ENCODE measurements at places on chromosomes 4 and X.

- DNase-seq: no peak
Observed at GRCh38 chrX:1601051-1601767, 9.8 kb downstream of the AKAP17A start.

DNA sequence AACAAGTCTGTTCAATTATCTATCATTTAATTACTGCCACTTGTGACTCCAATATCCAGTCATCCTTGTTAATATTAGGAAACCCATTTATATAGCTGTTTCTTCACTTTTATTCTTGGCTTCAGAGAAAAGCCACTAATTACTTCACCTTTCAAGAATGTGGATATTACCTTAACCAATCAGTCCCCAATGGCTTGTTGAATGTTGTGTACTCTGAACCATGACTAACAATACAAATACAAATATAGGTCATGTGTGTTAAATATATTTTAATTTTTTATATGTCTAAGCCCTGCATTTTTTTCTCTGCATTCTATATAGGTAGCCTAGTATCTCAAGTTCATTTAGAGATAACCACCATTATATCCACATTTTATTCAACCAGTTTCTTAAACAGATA is 1513.4 kb upstream of the AGA start:
- no peak for DNase-seq

DNA sequence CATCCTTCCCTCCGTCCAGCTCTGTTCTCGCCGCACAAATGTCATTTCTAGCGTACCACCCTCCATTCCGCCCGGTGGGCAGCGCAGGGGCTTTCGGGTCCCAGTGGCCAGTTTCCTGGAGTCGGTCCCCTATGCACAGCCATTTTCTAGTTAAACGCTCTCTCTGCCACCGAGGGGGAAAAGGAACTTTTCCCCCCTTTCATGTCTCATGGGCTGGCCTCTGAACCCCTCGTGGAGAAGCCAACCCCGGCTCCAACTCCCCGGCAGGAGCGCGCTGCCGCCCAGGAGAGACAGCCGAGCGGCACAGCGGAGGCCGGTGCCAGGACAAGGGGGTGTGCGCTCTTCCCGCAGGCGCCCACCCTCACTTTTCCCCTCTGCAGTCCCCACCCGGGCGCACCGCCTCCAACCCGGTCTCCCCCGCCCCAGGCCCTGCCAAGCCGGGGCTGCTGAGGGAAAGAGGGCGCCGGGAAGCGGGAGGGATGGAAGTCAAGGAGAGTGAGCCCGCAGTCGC is 662 bp downstream of the APBB2 start:
- DNase-seq: peak; percentile 68

- no peak for DNase-seq
Observed at GRCh38 chr4:92241094-92241493, 62.7 kb upstream of the GRID2 start.

DNA sequence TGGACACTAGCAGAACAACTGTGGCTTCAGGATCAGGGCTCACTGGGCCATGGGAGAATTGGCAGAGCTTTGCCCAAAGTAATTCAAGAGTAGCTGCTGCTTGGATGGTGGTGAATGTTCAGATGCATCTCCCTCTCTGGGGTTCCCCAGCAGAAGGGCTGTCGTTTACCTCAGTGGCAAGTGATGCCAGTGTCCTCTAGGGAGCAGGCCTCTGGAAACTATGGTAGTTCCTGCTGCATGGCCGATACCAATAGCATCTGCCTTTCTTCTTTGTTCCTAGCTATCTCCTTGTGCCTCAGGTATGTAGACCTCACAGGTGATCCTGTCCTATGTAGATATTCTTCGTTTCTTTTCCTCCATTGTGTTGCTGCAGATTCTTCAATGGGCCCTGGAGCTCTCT is 26.4 kb downstream of the HMGB2 start:
- no peak for DNase-seq

- DNase-seq: no peak
Observed at GRCh38 chr4:156595041-156595440, 376.6 kb downstream of the PDGFC start.

DNA sequence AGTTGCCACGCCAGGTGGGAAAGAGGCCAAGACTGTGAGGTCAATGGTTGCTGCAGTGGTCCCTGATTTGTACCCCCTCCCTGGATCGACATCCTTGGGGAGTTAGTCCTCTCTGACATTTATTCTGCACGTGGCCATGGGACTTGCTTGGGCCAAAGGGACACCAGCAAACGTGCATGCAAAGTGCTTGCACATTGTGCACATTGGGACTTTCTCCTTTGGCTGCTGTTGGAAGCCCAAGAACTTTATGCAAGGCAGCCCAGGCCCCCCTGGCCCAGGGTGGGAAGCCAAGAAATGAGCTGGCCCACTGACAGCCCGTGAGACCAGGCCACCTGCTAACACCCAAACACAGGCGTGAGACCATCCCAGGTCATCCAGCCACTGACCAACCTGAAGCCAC is 38.1 kb downstream of the SLC2A9 start:
- DNase-seq: no peak

DNA sequence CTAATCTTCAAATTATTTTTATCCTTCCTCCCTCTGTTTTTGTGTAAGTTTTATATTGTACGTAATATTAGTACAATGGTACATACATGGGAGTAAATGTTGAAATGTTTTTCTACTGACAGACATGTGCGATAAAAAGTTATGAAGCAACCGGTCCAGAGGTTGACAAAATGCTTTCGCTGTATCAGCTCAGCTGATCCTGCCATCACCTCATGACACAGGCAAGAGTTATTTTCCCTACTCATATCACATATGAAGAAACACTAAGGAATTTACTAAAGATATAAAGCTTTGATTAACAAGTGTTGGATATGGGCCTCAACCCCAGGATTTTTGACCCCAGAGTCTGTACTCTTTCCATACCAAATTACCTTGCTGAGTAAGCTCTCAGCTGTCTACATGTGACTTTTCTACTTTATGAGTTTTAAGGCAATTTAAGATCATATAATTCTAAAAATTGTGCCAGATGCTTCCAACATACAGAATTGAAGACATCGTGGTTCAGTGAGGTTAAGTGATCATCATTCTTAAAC is 50.0 kb downstream of the CLCN5 start:
- DNase-seq: no peak
